ENCODE measurements at places on chromosomes 11 and 22. TPM values are rescaled to one million over a fixed set of nuclear protein-coding genes. Genes with fewer than 3 reads are reported as not detected.

CHEK1 gene
- 66.2 TPM for polyA plus RNA-seq

TTC38 gene
- 17.5 TPM for polyA plus RNA-seq

CRYBA4 gene
- not detected for polyA plus RNA-seq

CELSR1 gene
- 0.08 TPM for polyA plus RNA-seq

APOL5 gene
- not detected for polyA plus RNA-seq

BIK gene
- 6.9 TPM for polyA plus RNA-seq

USH1C gene
- polyA plus RNA-seq: not detected

CD44 gene
- 108 TPM for polyA plus RNA-seq

PDE2A gene
- not detected for polyA plus RNA-seq

DMC1 gene
- polyA plus RNA-seq: 5.3 TPM

GGT1 gene
- 10.2 TPM for polyA plus RNA-seq

SCGB1A1 gene
- not detected for polyA plus RNA-seq

ADAMTS8 gene
- polyA plus RNA-seq: not detected

OR5B21 gene
- polyA plus RNA-seq: not detected

MIOX gene
- polyA plus RNA-seq: not detected

INS gene
- polyA plus RNA-seq: not detected

TYMP gene
- 28.3 TPM for polyA plus RNA-seq

INSC gene
- not detected for polyA plus RNA-seq

SGSM1 gene
- polyA plus RNA-seq: not detected

STARD10 gene
- polyA plus RNA-seq: 7.1 TPM

CDKN1C gene
- polyA plus RNA-seq: 0.14 TPM

RNF141 gene
- 22.1 TPM for polyA plus RNA-seq

RHOD gene
- polyA plus RNA-seq: 2.0 TPM

Data from GM12878 (cell line).